ENCODE measurements at places on chromosomes 3 and 15. TPM values are rescaled to one million over a fixed set of nuclear protein-coding genes. Genes with fewer than 3 reads are reported as not detected.

DNA sequence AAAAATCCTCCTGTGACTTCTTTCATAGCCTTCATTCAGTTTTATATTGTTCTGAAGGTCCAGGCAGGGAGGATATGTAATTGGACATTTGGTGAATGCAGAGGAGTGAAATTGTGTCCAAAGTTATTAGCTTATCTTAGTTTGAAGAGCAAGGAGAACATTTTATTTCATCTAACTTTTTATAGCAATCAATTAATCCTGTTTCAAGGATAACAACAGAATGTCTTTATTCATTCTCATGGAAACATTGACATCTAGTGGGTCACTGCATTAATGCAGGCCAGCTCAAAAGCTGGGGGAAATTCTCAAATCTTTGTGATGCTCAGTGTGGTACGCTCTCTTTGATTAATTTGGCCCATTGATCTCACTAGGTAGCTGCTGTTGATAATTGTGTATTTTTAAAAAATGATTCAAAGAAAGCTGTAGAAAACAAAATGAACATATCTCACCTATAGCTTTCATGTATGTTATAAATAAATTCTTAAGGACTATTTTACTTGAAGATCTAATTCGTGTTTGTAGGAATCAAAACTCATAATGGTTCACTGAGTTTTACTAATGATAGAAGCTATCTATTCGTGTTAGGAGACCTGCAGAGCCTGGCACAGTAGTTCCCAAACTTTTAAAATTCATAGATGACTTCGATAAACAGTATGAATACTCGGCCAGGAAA is 150.8 kb upstream of the KCNMB2 start:
- H3K27ac ChIP-seq: no peak overlapping the region
- no peaks in the 10 kb centered on the region for H3K36me3 ChIP-seq
- DNase-seq: no peak
- H3K4me1 ChIP-seq: peaks cover 17% of the 10 kb centered on the region
- no peaks in the 10 kb centered on the region for H3K27me3 ChIP-seq
- H3K4me3 ChIP-seq: no peak overlapping the region

TRH gene
- 0.36 TPM for total RNA-seq

- no peak overlapping the region for H3K4me3 ChIP-seq
- H3K27ac ChIP-seq: no peak overlapping the region
- peak; percentile 22 for DNase-seq
- no peaks in the 10 kb centered on the region for H3K4me1 ChIP-seq
These were observed 256.0 kb upstream of the STAC start for GRCh38 chr3:36124118-36124796.

GRCh38 chr3:109117939-109118338 is at the start of gene MORC1:
TSS of gene MORC1 (minus strand) at chr3:109118134. CDS start at chr3:109118059, 75 bp downstream.
- no peaks in the 10 kb centered on the region for H3K27me3 ChIP-seq
- peaks cover 4% of the 10 kb centered on the region for H3K36me3 ChIP-seq
- peaks cover 2% of the 10 kb centered on the region for H3K4me1 ChIP-seq
- no peak for DNase-seq

GRCh38 chr15:101526890-101527289 is 37.4 kb upstream of the PCSK6 start:
- H3K4me1 ChIP-seq: peaks cover 14% of the 10 kb centered on the region
- H3K27ac ChIP-seq: no peak overlapping the region
- H3K4me3 ChIP-seq: no peak overlapping the region
- no peak for DNase-seq
- H3K36me3 ChIP-seq: no peaks in the 10 kb centered on the region

GRCh38 chr15:73952913-73953750 is 26.9 kb downstream of the LOXL1 start:
- no peak overlapping the region for H3K27ac ChIP-seq
- peaks cover 8% of the 10 kb centered on the region for H3K27me3 ChIP-seq
- no peak for DNase-seq
- H3K36me3 ChIP-seq: no peaks in the 10 kb centered on the region

DNA sequence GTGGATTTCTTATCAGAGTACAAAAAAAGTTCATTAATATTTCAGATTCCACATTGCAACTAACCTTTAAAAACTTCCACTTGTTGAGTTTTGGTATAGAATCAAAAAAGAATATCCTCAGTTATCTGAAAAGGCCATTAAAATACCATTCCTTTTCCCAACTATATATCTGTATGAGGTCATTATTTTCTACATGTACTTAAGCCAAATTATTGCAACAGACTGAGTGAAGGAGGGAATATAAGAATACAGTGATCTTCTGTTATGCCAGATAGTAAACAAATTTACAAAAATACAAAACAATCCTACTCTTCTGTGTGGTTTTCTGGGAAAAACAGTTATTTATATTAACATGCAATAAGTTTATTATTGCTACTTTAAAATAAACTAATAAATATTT is 5.7 kb upstream of the GANC start:
- no peak overlapping the region for H3K27ac ChIP-seq
- H3K36me3 ChIP-seq: peaks cover 39% of the 10 kb centered on the region
- no peak for DNase-seq
- no peaks in the 10 kb centered on the region for H3K27me3 ChIP-seq
- H3K4me3 ChIP-seq: no peak overlapping the region

GRCh38 chr3:128196647-128197046 is 43.4 kb downstream of the EEFSEC start:
- no peak for DNase-seq
- H3K36me3 ChIP-seq: peaks cover under 1% of the 10 kb centered on the region
- no peak overlapping the region for H3K4me3 ChIP-seq
- H3K27ac ChIP-seq: no peak overlapping the region
- H3K4me1 ChIP-seq: peaks cover 13% of the 10 kb centered on the region

- no peak overlapping the region for H3K27ac ChIP-seq
- H3K4me3 ChIP-seq: no peak overlapping the region
- DNase-seq: no peak
- no peaks in the 10 kb centered on the region for H3K4me1 ChIP-seq
These were observed 181.8 kb downstream of the PDCD6IP start for GRCh38 chr3:33980252-33980651.

ZNF662 gene
- total RNA-seq: 0.40 TPM

ANKRD34C gene
- total RNA-seq: not detected

FBXL2 gene
- 20.0 TPM for total RNA-seq

DNA sequence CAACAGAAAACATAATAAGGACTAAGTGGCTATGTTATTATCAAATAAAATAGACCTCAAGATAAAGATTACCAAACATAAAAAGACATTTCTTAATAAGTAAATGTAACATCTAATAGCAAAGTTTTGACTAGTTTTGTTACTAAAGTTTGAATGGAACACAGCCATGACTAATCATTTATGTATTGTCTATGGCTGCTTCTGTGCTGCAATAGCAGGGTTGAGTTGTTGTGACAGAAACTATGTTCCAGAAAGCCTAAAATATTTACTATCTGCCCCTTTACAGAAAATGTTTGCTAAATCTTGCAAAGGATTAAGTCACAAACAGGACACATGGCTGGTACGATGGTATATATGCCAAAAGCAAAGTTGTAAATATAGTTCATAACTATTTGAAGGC is 37.9 kb upstream of the MYH15 start:
- peaks cover 2% of the 10 kb centered on the region for H3K4me1 ChIP-seq
- H3K4me3 ChIP-seq: no peak overlapping the region
- no peaks in the 10 kb centered on the region for H3K27me3 ChIP-seq
- DNase-seq: no peak
- peaks cover 7% of the 10 kb centered on the region for H3K36me3 ChIP-seq

DNA sequence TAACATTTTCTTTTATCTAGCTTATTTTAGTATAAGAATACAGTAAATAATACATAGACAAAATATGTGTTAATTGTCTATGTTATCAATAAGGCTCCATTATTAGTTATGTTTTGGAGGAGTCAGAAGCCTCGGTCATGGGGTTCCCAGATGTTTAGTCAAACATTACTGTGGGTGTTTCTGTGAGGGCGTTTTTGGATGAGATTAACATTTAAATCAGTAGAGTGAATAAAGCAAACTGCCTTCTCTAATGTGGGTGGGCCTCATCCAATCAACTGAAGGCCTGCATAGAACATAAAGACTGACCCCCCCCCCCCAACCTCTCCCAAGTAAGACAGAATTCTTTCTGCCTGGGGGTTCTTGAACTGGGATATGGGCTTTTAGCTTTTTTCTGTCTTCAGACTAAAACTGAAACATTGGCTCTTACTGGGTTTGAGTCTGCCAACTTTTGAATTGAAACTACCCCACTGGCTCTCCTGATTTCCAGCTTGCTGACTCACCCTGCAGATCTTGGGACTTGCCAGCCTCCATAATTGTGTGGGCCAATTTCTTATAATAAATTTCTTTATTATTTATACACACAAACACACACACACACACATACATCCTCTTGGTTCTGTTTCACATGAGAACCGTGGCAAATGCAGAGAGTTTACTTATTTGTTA is 192.0 kb downstream of the TPRG1 start:
- H3K27me3 ChIP-seq: no peaks in the 10 kb centered on the region
- H3K27ac ChIP-seq: no peak overlapping the region
- H3K36me3 ChIP-seq: no peaks in the 10 kb centered on the region

DNA sequence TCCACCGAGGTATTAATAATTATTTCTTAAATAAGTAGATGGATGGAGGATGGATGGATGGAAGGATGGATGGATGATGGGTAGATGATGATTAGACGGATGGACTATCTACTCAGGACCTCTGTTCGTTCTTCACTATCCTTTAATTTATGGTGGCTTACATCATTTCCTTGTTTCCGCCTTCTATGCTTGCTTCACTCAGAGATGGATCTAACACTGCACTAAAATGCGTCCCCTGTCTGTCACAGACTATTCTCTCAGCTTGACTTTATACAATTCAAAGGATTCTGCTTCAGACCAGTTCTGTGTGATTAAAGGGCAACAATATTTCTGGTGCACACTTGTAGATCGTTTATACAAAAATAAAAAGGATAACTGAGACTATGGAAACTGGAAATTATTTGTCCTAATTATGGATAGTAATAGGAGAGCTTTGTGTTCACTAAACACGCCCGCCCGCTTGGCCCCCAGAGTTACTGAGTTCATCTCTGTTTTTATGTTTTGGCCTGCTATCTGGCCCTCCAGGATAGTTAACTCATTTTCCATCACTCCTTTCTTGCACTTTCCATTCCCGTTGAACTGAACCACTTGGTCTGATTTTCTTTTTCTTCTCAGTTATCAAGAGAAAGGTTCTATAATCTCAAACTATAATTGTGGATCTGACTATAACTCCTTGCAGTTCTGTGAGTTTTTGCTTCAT is 41.4 kb upstream of the CA12 start:
- no peak overlapping the region for H3K27ac ChIP-seq
- no peak for DNase-seq
- H3K36me3 ChIP-seq: no peaks in the 10 kb centered on the region
- no peaks in the 10 kb centered on the region for H3K4me1 ChIP-seq
- no peak overlapping the region for H3K4me3 ChIP-seq
- H3K27me3 ChIP-seq: no peaks in the 10 kb centered on the region

DNA sequence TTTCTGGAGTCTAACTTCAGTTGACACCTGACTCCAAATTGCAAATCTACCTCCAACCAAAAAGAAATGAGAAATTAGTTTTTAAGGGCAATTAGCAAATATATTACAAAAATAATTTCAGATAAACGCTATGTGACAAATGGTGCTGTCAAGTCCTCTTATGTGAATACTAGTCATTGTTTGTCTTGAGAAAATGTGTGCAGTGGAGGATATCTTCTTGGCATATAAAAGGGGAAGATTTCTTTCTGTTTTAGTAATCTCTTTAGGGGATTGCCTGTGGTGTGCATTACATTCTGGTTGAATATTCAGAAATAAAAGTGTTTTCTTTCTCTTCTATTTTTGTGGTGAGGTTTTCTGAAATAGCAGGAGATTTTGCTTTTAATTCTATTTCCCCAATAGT is 3.0 kb upstream of the GCSAM start:
- no peaks in the 10 kb centered on the region for H3K27me3 ChIP-seq
- no peak overlapping the region for H3K4me3 ChIP-seq
- no peak overlapping the region for H3K27ac ChIP-seq
- no peaks in the 10 kb centered on the region for H3K36me3 ChIP-seq

ANKUB1 gene
- not detected for total RNA-seq

PLAAT1 gene
- 2.2 TPM for total RNA-seq

- no peak overlapping the region for H3K4me3 ChIP-seq
- DNase-seq: no peak
- H3K36me3 ChIP-seq: no peaks in the 10 kb centered on the region
- H3K27me3 ChIP-seq: peaks cover 2% of the 10 kb centered on the region
- H3K4me1 ChIP-seq: peaks cover 16% of the 10 kb centered on the region
These were observed 96.3 kb upstream of the ZBED2 start for GRCh38 chr3:111691293-111691909.

DNA sequence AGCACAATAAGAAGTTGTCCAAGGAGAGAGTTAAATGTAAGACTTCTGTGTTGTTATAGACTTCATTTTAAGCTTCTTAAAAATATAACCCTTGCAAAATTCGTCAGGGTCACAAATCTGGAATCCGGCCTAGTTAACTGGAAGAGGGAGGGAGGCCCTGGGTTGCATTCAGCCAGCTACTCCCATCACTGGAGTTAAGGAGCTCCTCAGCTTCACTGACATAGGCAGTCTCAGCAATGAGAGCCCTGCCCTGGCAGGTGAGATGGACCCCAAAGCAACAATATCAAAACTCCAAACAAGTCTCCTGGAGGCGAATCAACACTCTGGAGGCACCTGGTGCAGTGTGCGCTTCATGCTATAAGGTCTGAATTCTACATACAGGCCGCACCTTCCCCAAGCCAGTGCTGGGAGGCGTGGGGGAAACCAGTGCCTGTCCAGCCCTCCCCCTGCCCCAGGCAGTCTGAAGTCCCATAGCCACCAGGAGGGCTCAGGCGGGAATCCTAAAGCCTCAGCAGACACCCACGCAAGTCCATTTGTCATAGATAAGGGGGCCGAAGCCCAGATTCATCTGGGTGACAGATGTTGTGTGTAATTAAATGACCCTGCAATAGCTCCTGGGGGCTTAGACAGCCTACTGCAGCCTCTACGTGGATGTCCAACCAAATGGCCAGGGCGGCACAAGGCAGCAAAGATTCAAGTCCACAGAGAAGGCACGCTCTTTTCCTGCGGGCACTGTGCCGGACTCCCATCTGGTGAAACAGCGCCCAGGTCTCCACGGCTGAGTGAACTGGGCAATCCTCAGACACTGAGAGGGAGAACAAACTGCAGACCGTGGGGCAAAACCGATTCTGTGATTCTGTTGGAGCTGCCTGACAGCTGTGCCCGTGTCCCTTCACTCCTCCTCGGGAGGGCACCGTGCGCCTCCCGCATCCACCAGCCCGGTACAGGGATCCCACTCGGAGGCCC is 64.9 kb downstream of the ATP10A start:
- H3K27me3 ChIP-seq: peaks cover 10% of the 10 kb centered on the region
- H3K27ac ChIP-seq: no peak overlapping the region
- no peaks in the 10 kb centered on the region for H3K4me1 ChIP-seq
- no peak overlapping the region for H3K4me3 ChIP-seq
- no peaks in the 10 kb centered on the region for H3K36me3 ChIP-seq

DNAJA4 gene
- total RNA-seq: 4.6 TPM

GRCh38 chr3:150975086-150975991 is 2.8 kb upstream of the CLRN1 start:
- no peak for DNase-seq
- no peak overlapping the region for H3K27ac ChIP-seq
- no peaks in the 10 kb centered on the region for H3K36me3 ChIP-seq
- peaks cover 5% of the 10 kb centered on the region for H3K4me1 ChIP-seq
- no peaks in the 10 kb centered on the region for H3K27me3 ChIP-seq

- H3K4me3 ChIP-seq: peak within 1 kb of the TSS; percentile 93
- peak within 1 kb of the TSS; percentile 98 for H3K27ac ChIP-seq
- H3K36me3 ChIP-seq: peaks cover 28% of the 10 kb centered on the region
- peaks cover 17% of the 10 kb centered on the region for H3K4me1 ChIP-seq
These were observed at the start of gene ZKSCAN7 for GRCh38 chr3:44554626-44555592. TSS of gene ZKSCAN7 (plus strand) at chr3:44555193. CDS start at chr3:44557048, 1,855 bp downstream.

- H3K27ac ChIP-seq: no peak overlapping the region
- no peaks in the 10 kb centered on the region for H3K27me3 ChIP-seq
- DNase-seq: no peak
These were observed 9.6 kb upstream of the TAGLN3 start for GRCh38 chr3:111989061-111989678.
